ENCODE measurements at places on chromosomes 5 and 9.

DNA sequence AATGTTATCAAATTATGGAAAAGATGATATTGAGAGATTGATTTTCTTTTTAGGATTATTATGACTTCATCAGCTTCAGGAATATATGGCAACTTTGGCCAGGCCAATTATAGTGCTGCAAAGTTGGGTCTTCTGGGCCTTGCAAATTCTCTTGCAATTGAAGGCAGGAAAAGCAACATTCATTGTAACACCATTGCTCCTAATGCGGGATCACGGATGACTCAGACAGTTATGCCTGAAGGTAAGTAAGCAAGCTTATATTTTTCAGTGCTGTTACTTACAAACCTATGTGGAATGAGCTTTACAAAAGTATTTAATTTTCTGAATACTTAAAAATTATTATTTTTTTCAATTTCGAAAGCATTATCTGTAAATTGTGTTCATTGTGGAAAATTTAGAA lies 26.5 kb downstream of the HSD17B4 start:
- DNase-seq: no peak

GRCh38 chr5:79130781-79131180 lies 19.2 kb downstream of the BHMT start:
- no peak for DNase-seq

DNA sequence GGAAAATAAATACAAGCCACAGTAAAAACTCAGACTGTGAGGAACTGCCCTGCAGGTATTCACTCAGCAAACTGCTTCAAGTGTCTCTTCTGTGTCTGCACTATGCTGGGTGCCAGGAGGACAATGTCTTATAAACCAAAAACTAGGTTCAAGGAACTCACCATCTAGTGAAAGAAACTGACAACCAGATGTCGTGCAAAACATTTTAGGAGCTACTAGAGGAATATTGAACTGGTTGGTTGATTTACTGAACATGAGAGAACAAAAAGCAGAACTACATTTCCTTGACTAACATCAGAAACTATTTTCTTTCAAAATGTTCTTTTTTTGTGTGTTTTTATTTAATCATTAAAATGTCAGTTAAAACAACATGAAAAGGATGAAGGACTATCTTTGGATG lies 35.2 kb downstream of the ZNF366 start:
- DNase-seq: no peak

- no peak for DNase-seq
Measured at GRCh38 chr9:35510754-35511428, 21.0 kb downstream of the RUSC2 start.

GRCh38 chr5:75055727-75056144 lies 3.4 kb upstream of the GCNT4 start:
- no peak for DNase-seq

GRCh38 chr5:139904816-139905661 lies 109.4 kb downstream of the PSD2 start:
- no peak for DNase-seq

- no peak for DNase-seq
Measured at GRCh38 chr9:90860826-90861225, 59.2 kb downstream of the SYK start.

DNA sequence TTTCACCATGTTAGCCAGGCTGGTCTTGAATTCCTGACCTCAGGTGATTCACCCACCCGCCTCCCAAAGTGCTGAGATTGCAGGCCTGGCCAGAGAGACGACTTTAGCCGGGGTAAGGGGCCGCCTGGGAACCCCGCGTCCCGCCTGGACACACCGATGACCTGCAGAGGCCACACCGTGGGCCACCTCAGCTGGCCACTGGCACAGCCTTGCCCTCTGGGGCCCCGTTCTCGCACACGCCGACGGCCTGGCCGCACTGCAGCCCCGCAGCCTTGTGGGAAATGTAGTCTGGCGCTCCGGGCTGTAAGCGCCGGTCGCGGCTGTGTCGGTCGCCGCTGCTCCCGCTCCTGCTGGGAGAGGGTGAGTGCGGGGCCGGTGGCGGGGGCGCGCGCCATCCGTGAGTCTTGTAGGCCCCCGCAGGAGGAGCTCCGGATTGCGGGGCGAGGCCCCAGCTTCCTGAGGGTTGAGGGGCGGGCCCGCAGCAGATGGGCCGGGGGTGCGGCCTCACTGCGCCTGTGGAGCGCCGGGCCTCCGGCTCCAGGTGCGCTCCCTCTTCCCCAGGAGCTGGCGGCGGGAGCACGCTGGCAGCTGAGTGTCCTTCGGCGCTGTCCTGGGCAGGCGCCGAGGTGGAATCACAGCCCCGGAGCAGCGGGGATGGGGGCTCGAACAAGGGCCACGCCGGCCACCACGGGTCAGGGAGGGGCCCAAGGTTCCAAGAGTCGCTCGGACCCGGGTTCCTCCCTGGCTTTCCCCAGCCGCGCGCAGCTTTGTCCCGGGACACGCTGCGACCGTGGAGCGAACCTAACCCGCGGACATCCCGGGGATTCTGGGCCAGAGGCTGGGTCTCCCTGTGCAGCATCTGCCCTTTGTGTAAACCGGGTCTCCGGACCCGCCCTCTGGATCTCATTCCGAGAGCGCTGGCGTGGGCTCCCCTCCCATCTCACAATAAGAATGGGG lies at the start of gene ZFP2:
TSS of gene ZFP2 (plus strand) at position 299 of the 957 bp plus-strand sequence. CDS start 35,401 bp downstream, outside the sequence.
- peak; percentile 46 for DNase-seq

DNA sequence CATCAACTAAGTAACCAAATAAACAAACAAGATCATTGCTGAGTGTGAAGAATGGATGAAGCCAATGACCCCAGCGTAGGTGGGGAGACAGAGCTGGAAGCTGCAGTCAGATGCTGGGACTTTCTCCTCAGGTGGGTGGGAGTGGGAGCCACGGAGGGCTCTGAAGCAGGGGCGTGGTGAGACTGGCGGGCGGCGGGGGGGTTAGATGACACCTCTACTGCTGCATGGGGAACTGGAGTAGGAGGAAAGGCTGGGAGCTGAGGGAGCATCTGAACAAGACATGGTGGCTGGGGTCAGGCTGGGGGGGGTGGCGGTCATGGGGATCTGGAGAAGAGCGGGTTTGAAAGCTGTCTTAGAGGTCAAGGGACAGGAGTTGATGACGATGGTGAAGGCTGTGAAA lies 193.8 kb downstream of the C9orf50 start:
- no peak for DNase-seq

GRCh38 chr5:177111720-177112394 lies 21.7 kb upstream of the NSD1 start:
- DNase-seq: peak; percentile 72

GRCh38 chr9:114991861-114992260 lies 61.5 kb upstream of the TNFSF8 start:
- no peak for DNase-seq

- no peak for DNase-seq
Measured at GRCh38 chr5:72157625-72157962, 50.3 kb downstream of the MAP1B start.

DNA sequence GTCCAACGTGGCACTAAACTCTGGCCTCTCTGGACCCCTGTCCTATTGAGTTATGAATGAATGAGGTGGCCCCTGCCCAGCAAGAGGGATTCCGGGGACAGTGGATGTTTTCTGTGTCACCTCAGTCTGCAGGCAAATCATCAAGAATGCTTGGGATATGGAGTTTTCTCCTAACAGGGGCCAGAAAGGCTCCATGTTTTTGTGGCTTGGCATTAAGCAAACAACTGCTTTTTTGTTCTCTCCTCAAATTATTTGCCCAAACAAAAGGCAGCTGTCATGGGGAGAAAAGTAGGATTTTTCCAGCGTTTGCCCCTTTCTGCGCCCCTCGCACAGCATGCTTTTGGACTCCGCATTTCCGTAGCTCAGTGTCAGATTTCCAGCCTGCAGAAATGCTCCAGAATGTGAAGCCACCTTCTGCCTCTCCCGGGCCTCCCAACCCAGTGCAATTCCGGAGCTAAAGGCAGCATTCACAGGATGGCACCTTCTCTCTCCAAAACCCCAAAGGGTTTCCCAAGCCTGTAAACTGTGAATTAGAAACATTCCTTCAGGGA lies 553.3 kb downstream of the CCDC171 start:
- no peak for DNase-seq

DNA sequence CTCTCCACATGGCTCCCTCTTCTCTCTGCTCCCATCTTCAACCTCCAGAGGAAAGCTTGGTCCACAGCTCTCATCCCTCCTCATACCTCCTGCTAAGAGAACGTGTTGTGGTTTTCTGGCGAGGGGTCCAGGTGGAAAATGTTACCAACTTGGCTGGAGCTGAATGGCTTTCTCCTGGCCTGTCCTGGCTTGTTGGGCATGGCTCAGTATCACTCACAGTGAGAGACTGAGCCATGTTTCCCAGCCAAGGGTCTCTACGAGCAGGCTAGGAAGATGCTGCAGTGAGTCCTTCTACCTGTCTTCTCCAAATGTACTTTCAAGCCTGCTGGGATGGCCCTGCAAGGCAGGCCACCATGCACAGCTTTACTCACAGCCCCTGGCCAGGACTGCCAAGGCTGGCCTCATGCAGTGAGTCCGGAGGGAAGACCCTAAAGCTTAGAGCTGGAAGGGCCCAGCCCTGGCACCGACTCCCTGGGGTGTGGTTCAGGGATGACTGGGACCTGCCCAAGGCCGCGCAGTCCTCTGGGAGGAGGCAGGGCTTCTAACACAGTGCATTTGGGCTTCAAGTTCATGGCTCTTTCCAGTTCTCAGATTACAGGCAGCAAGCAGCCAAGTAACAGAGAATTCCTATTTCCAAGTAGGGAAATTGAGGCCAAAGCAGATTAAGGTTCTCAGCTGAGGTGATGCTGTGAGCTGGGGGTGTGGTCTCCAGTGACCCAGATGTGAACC lies 59.5 kb downstream of the COL27A1 start:
- no peak for DNase-seq

DNA sequence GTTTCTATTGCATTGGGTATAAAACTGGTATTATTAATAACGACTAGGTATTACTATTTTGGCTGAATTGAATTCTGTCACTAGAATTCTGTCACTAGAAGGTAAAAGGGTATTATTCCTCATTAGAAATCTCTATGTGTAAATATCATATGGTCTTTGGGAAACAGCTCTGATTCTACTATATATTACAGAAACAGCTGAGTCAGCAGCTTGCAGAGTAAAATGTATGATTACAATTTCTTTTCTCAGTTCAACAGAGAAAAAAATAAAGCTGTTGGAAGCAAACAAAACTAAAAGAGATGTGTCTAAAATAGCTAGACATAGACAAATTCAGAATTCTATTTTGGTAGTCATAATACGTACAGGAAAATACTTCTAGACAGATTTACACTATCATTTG lies 48.5 kb downstream of the HAPLN1 start:
- DNase-seq: no peak

GRCh38 chr5:109911731-109912130 lies 222.0 kb downstream of the MAN2A1 start:
- DNase-seq: no peak

DNA sequence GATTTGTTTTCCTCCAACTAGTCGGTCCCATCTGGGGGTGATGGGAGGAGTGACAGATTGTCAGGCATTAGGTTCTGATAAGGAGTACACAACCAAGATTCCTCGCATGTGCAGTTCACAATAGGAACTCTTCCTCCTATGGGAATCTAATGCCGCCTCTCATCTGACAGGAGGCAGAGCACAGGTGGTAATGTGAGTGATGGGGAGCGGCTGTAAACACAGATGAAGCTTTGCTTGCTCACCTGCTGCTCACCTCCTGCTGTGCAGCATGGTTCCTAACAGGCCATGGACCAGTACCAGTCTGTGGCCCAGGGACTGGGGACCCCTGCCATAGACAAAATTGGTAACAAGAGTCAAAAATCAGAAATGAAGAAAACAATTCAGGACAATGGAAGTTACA lies 173.3 kb upstream of the HMHB1 start:
- no peak for DNase-seq

DNA sequence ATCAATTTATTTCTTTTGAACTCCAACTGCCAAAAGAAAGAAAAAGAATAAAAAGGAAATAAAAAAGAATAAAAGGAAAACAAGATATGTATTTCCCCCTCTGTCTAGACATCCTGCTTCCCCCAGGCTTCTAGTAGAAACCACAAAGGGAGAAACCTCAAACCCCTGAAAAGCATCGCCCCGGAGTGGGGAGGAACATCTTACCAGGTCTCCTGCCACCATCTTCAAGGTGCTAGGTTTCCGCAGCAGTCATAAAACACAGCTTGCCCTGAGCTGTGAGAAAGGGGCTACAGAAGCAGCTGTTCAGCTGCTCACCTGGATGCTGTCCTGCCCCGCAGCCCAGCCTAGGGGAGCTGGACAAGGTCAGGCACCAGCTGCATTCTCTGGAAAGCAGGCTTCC lies 487.7 kb downstream of the GADD45G start:
- peak; percentile 14 for DNase-seq

GRCh38 chr9:137919649-137920141 lies 42.1 kb downstream of the CACNA1B start:
- no peak for DNase-seq

DNA sequence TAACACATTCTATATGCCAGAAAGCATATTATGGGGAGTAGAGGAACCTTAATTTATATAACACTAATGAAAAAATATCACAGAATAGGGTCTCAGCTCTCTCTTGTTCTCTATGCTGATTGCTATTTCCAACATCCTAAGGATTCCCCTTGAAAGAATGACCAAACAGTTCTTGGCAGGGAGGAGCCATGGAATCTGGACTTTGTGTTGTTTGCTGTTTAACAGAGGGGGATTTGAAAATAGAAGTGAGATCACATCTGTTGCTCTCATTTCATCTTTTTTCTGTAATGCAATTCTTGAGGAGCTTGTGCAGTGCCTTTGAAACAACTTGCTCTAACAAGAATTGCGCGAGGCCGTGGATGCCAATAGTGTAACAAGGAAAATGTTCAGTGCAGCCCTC lies 755.3 kb downstream of the TLE1 start:
- no peak for DNase-seq

DNA sequence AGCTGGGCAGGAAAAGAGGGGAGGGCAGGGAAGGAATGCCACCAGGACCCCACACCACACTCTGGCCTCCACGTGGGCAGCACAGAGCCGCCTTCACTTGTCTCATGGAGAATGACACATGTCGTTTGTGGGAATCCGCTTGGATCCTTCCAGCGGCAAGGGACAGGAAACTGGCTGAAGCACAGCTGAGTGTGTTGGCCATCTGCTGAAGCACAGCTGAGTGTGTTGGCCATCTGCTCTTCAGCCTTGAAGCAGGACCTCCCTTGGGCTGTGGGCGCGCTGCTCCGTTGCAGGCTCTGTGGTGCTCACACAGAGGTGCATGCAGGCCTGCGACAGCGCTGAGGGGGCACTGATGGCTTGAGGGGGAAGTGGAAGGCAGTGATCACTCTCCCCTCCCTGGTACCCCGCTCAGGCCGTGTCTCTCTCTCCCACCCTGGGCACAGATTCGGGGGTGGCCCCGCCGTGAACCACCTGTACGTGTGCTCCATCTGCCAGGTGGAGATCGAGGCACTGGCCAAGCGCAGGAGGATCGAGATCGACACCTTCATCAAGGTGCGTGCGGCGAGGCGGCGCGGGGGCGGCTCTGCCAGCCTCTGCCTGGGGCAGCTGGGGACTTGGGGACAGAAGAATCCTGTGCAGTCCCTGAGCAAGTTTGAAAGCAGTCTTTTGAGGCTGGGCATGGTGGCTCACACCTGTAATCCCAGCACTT lies 40.6 kb downstream of the USP20 start:
- DNase-seq: no peak

DNA sequence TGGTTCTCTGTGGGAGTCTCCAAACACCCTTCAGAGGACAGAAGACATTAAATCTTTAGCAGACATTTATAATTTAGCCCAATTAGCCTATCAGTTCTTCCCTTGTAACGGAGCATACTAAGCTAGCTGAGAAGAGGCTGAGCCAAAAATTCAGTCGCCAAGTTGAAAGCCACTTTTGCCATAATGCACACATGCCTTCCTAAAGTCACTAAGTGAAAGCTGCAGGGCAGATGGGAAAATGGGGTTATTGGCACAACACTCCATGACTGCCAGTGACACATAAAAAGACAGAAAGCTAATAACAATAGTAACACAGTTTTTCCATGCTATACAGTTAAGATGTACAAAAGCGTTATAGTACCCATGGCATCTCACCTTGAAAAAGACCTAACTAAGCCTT lies 176.2 kb downstream of the DIRAS2 start:
- DNase-seq: no peak
